ENCODE measurements at places on chromosomes 6 and 20.

- DNase-seq = peak; percentile 25
Measured at GRCh38 chr6:35310265-35310831, 12.7 kb downstream of the DEF6 start.

- no peak for DNase-seq
Measured at GRCh38 chr20:5770231-5770986, 20.2 kb downstream of the SHLD1 start.

- DNase-seq = no peak
Measured at GRCh38 chr20:51536116-51537069, 6.1 kb downstream of the NFATC2 start.

DNA sequence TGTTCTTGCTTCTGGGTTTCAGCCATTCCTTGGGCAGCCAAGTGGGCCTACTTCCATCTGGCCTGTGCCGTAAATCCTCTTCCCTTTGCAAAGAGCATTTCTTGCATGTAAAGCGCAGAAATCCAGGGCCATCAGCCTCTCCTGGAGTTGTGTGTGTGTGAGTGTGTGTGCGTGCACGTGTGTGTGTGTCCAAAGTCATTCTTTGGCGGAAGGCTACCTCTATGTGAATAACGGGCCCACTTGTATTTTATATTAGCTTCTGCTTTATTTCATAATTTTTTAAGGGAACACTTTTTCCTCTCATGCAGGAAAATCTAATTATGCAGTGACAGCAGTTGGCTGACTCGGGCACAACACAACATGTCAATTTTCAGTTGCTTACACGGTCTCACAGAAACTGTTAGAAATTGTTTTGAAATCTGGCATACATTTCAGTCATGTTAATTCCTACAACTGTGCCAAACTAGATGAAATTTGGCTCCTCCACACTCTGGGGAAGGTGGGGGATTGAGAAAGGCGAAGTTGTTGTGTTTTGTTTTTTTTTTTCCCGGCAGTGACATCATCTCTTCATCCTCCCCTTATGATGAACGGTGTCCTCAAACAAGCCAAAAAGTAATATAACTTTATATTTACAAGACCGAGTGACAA lies 223.7 kb upstream of the TSHZ2 start:
- DNase-seq = no peak

DNA sequence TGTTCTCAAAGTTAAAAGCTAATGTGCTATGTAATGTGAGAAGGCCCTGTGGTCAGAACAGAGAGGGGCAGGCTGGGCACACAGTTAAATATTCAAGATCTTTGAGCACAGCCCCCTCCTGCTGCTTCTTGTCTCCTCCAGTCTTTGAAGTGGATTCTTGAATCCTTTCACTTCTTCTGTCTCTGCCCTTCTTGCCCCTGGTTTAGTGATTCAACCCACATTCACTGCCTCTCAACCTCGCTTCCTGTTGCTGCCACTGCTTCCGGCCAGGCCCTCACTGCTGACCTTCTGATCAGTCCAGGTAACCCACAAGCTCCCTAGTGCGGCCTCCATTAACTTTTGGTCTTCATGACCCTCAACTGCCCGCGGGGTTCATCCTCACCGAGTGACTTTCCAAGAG lies 417.3 kb upstream of the NOX3 start:
- no peak for DNase-seq

- DNase-seq = no peak
Measured at GRCh38 chr20:43938932-43939761, 24.5 kb downstream of the TOX2 start.

DNA sequence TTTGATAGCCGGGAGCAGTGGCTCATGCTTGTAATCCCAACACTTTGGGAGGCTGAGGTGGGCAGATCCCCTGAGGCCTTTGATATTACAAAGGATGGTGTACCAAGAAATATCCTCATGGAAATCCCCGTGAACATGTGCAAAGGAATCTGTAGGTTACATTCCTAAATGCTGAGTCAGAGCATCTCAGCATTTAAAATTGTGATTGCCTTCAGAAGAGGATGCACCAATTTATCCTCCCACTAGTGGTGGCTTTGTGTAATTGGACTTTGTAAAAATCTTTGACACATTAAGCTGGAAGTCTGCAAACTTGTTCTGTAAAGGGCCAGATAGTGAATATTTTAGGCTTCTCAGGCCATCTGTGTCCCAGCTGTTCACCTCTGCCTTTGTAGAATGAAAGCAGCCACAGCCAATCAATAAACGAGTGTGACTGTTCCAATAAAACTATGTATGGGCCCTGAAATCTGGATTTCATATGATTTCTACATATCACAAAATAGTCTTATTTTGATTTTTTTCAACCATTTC lies 11.8 kb downstream of the TMEM14B start:
- DNase-seq = no peak

DNA sequence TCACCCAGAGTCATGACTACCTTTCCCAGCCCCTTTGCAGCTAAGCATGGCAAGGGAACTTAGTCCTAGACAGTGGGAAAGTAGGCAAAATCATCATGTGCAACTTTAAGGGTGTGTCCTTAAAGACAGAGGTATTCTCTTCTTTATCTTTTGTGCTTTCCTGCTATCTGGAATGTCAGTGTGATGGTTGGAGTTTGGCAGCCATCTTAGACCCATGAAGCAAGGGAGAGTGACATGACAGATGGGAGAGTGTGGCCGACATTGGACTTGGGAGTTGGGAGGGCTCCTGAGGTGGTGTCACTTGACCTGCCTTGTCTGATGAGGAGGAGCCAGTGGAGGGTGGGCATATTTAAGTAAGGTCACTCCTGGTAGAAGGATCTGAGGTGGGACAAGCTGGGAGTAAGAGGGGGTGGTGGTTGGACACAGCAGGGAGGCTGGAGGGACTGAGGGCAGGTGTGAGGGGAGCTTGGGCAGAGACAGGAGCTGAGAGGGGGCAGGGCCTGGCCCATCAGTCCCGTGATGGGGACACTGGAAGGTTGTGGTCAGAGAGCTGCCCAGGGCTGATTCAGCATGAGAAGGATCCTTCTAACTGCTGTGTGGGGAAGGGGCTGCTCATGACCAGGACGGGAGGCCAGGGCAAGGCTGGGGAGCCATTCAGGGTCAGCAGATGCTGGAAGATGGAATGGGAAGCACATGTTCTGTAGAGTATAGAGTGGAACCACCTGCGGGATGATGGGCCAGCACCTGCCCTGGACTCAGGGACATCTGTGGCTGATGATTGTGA lies 29.5 kb upstream of the SULF2 start:
- no peak for DNase-seq

DNA sequence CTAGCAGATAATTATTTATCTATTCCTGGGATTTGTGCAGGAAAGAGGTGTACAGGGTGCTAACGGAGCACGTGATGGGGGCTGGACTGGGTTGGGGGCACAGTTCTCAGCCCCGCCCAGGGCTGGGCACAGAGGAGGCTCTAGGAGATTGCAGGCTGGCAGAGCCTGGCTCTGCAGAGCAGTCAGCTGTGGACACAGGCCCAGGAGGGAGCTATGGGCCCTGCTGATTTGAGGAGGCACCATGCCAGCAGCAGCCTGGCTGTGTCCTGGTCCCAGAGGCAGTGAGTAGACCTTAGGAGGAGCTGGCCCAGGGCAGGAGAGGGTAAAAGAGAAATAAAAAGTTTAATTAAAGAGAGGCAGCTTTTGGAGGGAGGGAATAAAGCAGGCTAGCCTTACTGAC lies 19.3 kb downstream of the MAFB start:
- DNase-seq = no peak

GRCh38 chr20:33554914-33555420 lies 65.1 kb downstream of the CBFA2T2 start:
- no peak for DNase-seq
